ENCODE measurements at places on chromosomes 3 and 15.

DNA sequence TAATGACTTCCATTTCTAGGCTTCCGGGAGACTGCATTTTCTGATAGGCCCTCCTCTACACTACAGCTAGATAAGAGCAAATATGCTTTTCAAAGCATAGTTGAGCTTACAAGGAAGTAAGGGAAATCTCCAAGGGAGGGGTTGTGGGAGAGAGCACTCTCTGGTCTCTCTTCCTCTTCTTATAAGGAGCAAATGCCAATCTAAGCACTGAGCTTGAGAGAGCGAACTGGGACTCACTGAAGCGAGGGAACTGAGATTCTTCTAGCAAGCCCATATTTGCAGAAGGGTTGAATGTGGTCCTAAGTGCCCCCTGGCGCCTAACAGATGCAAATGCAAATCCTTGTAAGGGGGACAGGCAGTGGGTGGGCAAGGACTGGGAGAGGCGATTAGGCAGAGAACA, 164.8 kb downstream of the ERC2 start:
- DNase-seq = no peak

GRCh38 chr3:11381141-11381540, 108.9 kb downstream of the ATG7 start:
- no peak for DNase-seq

- DNase-seq = no peak
Measured at GRCh38 chr3:14283813-14284438, 105.3 kb downstream of the LSM3 start.

DNA sequence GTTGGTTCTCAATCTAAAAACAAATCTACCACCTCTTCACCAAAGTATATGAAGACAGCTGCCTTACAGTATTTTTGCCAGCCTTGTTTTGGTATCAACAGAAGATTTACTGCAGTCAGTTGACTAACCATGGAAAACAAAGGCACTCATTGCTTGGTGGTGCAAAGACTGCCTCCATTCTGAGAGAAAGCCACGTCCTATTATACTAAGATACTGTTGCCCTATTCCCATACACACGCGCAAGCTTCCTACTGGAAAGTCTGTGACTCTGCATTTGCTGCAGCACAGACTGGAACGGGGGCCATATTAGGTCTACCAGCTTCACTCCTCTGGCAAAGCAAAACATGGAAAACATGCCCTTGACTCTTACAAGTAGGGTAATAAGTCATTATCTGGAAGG, 18.0 kb downstream of the MTMR10 start:
- no peak for DNase-seq

- DNase-seq = no peak
Measured at GRCh38 chr3:23185861-23186260, 17.3 kb upstream of the UBE2E2 start.

GRCh38 chr3:160665784-160666526, 11.0 kb upstream of the ARL14 start:
- no peak for DNase-seq

DNA sequence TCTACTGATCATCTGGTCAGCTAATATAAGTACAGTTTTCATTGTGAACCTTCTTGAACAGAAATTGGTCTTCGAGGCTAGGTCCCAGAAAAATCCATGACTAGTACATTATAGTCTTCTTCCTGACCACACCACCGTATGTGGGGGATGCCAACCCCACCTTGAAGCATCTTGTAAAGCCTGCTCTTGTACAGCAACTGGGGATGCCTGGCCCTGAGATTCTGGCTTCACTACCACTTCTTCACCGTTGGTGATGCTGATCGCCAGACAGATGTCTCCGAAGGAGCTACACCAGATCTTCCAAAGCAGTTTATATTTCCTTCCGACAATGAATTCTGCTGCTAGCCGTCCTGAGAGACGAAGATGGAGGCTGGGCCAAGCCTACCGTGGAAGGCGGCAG, 238.3 kb downstream of the CDIN1 start:
- no peak for DNase-seq

DNA sequence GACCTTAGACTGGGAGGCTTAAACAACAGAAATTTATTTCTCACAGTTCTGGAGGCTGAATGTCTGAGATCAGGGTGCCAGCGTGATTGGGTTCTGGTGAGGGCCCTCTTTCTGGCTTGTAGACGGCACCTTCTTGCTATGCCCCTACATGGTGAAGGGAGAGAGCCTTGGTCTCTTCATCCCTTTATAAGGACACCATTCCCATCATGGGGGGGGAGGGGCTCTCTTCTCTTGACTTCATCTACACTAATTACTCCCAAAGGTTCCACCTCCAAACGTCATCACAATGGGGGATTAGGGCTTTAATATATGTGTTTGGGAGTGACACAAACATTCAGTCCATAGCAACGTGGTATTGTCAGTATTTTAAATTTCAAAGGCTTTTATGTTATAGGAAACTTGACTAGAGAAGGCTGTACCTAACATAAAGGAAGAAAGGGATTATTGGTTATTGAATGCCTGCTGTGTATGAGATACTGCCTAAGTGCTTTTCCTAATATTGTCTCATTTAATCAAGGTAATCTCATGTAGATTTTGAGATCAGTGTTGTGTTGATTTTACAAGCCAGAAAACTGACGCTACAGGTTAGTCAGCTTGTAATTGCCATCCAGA, 20.9 kb downstream of the SYN2 start:
- no peak for DNase-seq

- no peak for DNase-seq
Measured at GRCh38 chr3:135915206-135915605, 50.3 kb upstream of the PPP2R3A start.

GRCh38 chr3:57227930-57228751, 612 bp downstream of the APPL1 start:
- no peak for DNase-seq

- no peak for DNase-seq
Measured at GRCh38 chr3:61015859-61016258, 235.4 kb downstream of the FHIT start.

- DNase-seq = peak; percentile 12
Measured at GRCh38 chr15:81939604-81940440, 106.0 kb downstream of the MEX3B start.

DNA sequence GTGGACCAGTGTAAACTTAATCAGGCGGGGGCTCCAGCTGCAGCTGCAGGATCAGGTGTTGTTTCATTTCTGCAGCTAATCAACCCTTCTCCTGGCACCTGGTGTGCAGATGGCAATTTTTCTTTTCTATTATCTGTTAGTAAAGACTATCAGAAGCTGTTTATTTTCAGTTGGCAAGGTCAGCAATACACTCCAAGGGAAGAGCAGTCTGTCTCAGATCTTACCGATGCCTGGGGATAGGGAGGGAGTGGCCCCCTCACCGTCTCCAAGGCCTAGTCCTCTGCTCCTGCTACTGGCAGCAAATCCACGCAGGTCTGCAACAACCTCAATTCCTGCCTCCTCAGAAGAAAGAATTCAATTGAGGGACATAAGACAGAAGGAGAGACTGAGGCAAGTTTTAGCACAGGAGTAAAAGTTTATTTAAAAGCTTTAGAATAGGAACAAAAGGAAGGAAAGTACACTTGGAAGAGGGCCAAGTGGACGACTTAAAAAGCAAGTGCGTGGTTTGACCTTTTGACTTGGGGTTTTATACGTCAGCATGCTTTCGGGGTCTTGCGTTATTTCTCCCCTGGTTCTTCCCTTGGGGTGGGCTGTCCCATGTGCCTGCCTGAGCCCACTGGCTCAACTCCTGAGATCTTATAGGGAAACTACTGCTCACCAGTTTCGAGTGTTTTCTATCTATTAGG, 9.2 kb downstream of the CCRL2 start:
- DNase-seq = no peak

GRCh38 chr15:90264671-90265070, 801 bp upstream of the NGRN start:
- no peak for DNase-seq

- DNase-seq = no peak
Measured at GRCh38 chr15:60406513-60407414, 9.0 kb upstream of the ANXA2 start.

DNA sequence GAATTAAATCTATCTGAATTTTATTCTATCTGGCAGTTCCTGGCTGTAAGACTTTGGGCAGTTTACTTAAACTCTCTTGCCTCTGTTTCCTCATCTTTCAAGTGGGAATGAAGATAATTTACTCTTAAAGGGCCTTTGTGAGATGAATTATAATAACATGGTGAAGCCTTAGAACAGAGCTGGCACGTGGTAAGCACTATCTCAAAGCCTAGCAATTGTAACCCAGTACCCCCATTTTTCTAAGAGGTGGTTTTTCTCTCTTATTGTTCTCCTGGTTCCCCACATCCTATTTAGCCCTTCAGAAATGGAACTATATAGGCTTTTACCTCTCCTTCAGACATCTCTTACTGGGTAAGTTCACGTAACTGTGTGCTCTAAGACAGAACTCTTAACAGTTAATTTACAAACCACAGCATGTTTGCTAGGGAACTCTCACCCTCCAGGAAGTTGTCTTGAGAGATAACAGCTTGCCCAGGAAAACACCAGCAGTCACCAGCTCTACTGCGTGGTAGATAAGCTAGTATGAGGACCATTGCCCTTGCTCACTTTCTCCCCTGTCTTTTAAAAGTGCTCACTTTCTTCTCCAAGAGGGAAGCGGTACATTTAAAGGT, 12.3 kb upstream of the CRBN start:
- no peak for DNase-seq

- no peak for DNase-seq
Measured at GRCh38 chr3:67000009-67000408, 1.9 kb downstream of the KBTBD8 start.

DNA sequence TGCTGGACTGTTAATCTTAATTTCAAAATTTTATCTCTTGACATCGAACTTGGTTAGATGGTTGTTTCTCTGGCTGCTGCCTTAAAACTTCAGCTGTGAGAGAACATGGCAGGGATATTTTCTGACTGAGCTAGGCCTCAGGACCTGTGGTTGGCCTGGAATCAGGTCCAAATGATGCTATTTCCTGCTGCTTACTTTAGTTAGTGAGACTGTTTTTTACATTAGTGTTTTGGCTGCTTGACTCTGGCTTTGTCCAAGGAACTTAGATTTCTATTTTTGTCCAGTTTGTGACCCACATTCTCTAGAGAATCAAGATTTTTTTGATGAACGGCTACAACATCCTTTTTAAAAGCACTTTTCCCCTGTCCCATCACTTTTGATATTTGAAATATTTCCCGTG, 497.9 kb upstream of the SGO1 start:
- no peak for DNase-seq

GRCh38 chr15:89893027-89893426, 767 bp downstream of the AP3S2 start:
- no peak for DNase-seq

- DNase-seq = no peak
Measured at GRCh38 chr3:103787879-103788278, 1353.1 kb downstream of the ZPLD1 start.

DNA sequence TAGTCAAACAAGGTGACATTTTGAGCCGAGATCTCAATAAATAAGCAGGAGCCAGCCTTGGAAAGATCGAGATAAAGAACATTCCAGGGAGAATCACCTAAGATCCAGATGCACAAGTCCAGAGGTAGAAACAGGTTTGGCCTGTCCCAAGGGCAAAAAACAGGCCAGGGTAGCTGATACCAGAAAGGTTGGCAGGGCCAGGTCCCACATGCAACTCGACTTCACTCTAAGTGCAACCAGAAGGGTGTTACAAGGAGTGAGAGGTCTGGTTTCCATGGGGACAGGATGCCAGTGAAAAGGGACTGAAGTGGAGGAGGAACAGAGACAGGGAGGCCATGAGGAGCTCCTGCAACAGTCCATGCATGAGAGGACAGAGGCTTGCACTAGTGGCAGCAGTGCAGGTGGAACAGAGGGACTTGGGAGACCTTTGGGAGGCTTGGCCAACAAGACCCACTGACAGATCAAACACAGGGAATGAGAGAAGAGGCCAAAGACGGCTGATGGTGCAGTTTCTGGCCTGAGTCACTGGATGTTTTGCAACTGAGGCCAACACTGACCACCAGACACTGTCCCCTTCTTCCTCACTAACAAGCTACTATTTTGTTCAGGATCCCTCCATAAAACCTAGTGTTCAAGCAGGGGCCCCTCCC, 5.2 kb downstream of the TPRA1 start:
- DNase-seq = no peak

DNA sequence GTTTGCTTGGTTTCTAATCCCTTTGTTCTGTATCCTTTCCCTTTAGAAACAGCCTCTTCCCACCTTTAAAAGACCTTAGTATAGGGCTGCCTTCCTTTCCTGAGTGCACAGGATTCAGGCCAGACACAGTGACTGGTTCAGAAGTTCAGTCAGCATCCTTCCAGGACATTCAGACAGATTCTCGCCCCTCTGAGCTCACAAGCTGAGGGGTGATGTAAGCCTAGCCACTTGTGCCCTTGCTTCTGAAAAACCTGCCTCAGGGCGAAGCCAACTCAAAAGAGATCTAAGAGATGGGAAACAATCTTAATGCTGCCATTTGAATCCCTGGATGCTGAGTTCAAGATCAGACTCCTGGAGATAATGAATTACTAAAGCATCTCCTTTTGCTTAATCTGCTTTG, 6.7 kb upstream of the NSMCE3 start:
- DNase-seq = no peak

GRCh38 chr15:85625166-85625830, 169.4 kb downstream of the KLHL25 start:
- no peak for DNase-seq

DNA sequence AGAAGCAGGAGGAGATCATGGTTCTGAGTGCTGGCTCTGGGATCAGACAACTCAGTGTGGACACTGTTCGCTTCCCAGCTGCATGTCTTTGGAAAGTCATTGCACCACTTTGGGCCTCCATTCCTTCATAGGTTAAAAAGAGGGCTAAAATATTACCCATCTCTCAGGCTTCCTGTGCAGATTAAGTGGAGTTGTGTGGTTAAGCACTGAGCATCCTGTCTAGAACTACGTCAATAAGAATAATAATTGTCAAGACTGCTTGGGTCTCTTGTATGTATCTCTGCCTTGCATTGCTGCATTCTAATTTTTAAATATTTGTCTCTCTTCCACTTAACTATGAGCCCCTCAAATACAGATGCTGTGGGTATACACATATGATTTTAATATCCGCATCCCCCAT, 22.3 kb downstream of the CFAP161 start:
- DNase-seq = no peak

- DNase-seq = no peak
Measured at GRCh38 chr15:68341760-68342725, 64.5 kb downstream of the FEM1B start.

Data from HuH-7 (cell line).